T-helper 1 cell (primary cell): ENCODE measurements at places on chromosomes 1 and 21.

DNA sequence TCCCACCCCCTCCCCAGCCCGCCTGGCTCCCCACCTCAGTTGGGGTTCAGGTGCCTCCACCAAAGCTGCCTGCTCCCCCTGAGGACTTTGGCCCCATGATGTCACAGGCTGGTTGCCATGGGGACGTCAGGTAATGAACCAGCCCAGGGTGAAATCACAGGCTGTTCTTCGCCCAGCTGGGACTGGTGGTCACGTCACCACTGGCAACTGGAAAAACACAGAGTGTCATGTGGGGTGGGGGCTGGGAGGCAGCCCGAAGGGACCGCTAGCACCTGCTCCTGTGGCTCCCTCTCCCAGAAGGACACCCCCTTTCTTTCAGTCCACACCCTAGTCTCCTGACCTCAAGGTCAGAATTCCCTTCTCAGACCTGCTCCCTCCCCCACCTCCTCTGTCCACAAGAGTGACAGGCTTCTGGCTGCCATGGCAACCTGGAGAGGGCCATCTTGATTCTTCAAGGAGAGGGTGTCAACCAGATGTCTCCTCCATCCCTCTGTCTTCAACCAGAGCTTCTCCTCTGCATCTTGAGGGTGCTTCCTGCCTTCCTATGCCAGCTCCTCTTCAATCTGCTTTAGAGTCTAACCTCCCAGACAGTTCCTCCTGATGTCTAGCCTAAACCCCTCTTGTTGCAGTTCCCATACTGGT is 6.2 kb downstream of the FAM131C start:
- no peak for DNase-seq

GRCh38 chr1:205318231-205318991 is 3.1 kb downstream of the NUAK2 start:
- DNase-seq, result no peak

DNA sequence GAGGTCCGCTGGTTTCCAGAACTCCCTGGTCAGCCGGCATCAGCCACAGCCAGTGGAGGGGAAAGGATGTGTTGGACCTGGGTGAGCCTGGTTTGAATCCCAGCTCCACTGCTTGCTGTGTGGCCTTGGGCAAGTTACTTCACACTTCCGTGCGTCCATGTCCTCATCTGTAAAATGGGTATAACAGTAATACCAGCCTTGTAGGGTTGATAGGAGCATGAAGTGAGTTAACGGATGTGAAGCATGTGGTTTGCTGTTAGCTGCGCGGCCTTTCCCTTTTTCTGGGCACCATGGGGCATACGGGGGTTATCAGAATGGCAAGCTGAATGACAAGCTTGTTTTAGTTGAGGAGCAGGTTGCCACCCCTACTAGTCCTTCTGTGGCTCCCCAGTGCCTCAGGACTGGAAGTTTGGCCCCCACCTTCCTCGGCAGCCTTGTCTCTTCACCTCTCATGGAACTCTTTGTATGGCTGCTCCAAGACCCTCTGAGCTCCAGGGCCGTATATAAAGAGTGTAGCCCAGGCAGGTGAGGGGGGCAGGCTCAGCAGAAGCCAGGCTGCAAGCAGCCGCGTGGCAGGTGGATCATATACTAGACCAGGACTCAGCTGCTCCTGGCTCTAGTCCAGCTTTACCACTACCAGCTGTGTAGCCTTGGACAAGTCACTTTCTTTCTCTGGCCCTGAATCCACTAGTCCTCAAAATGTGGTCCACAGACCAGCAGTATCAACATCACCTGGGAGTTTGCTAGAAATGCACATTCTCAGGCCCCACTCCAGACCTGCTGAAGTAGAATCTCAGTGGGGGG is 95.4 kb downstream of the LACTBL1 start:
- no peak for DNase-seq

- no peak for DNase-seq
These were observed 2.7 kb upstream of the PIGC start for GRCh38 chr1:172446547-172446946.

- DNase-seq, result no peak
These were observed 442 bp upstream of the CSMD2 start for GRCh38 chr1:34165422-34165921.

DNA sequence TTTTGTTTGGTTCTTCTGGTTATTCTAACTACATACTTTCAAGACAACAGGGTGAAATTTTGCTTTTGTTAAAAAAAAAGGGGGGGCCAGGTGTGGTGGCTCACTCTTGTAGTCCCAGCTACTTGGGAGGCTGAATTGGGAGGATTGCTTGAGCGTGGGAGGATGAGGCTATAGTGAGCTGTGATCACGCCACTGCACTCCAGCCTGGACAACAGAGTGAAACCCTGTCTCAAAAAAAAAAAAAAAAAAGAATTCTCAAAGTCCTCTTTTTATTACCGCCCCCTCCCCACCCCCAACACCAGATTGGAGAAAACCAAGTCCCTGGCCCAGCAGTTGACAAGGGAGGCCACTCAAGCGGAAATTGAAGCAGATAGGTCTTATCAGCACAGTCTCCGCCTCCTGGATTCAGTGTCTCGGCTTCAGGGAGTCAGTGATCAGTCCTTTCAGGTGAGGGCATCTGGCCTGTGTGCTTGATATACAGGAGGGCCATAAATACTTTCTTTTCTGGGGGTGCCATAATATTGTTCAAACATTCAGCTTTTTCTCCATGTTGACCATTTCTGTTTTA is 50.2 kb downstream of the LAMC2 start:
- no peak for DNase-seq

- DNase-seq, result no peak
These were observed 177.5 kb downstream of the VPS13D start for GRCh38 chr1:12407050-12407961.
